ENCODE measurements at places on chromosomes 4 and X.

DNA sequence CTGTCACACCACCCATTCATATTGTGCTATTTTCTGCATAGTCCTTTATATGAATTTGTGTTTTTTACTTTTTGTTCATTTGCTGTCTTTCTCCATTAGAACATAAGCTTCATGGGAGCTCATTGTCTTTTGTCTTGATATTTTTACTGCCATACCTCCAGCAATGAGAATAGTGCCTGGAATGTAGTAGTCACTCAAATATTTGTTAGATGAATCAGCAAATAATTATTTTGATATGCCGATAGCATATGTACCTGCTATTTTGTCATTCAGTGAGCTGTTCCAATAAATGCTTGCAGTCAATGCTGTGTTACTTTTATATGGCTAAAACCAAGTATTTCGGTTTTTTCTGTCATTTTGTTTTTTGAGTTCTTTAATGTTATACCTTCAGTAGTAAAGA, 43.5 kb upstream of the SLC25A31 start:
- DNase-seq = no peak

- peak; percentile 33 for DNase-seq
These were observed 170.0 kb upstream of the FRMPD4 start for GRCh38 chrX:11967986-11968869.

GRCh38 chr4:151700566-151701316, 60.1 kb downstream of the GATB start:
- DNase-seq = no peak

DNA sequence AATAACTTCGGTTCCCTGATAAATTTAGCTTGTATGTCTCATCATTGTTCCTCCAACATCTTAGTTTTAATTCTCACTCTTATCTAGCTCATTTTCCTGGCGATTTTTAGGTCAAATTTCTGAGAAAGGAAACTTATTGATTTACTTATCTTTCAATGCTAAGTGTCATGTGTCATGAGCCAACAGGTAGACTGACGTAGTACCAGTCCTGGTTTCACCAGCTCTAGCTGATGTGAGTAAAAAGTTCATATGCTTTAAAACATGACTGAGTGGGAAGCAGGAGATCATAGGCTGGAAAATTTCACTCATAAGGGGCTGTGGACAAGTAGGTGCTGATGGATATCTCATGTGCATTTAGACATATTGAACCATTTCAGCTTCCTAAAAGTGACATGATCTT, 441.7 kb upstream of the NR3C2 start:
- DNase-seq = no peak

DNA sequence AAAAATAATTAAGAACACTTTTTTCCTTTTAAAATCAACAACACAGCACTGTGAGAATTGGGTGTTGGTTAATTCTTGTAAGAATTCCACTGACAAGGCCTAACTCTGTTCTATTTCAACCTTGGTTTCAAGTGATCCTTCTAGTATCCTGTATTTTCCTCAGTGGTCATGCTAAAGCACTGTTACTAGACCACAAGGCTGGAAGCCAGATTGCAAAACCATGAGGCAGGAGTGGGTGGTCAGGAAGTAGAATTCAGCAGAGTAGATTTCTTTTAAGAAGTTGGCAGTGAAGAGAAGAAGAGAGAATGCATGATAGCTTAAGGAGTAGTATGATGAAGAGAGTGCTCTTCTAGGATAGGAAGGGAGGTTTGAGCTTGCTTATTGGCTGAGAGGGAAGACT, 71.6 kb upstream of the LEF1 start:
- no peak for DNase-seq

- DNase-seq = no peak
These were observed 186.7 kb upstream of the FAT1 start for GRCh38 chr4:186910385-186910784.

DNA sequence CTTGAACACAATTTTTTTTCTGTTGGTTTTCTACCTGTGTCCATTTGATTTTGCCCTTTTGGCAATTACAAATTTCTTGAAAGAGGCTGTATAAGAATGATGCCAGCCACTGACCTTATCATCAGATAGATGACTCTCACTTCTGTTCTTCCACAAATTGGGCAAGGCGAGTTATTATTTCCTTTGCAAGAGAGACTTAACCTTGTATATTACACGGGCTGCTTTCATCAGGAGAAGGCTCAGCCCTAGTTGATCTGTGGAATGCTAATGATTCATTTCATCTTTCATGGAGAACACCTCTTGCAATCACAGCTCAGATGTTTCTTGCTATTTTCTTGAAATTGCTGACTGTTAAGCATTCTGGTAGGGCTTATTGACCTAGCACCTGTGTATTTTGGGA, 1155.4 kb downstream of the STIM2 start:
- DNase-seq = no peak

GRCh38 chrX:13195340-13195739, 124.5 kb downstream of the ATXN3L start:
- DNase-seq = no peak

DNA sequence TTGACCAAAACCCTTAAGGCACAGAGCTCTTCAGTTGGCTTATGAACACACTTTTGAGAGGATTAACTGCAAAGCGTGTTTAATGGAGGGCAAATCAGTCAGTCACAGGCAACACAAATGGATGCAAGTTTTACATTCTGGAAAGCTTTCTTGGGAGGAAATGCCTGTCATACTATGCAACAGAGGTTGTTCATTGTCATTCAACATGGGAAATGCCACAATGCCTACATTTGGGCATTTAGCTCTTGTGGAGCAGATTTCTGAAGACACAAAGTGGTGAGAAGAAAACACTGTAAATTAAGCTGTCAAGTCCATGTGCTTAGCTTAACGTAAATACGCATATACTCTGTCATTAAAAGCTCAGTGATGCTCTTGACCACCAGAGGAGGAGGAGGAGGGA, 41.1 kb downstream of the CBLL2 start:
- no peak for DNase-seq

DNA sequence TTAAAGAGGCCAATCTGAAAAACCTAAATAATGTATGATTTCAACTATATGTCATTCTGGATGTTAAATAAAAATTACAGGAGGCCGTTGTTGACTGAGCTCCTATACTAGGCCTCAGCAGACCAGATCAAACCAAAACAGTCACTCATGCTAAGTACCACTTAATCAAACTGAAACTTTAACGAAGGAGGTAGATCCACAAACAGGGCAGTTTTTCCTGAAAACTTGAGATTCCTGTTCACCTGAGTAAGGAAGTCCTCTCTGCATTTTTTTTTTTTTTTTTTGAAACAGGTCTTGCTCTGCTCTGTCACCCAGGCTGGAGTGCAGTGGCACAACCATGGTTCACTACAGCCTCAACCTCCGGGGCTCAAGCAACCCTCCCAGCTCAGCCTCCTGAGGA, 27.7 kb downstream of the MANBA start:
- no peak for DNase-seq

- peak; percentile 39 for DNase-seq
These were observed 75.4 kb downstream of the DCHS2 start for GRCh38 chr4:154416190-154416547.

DNA sequence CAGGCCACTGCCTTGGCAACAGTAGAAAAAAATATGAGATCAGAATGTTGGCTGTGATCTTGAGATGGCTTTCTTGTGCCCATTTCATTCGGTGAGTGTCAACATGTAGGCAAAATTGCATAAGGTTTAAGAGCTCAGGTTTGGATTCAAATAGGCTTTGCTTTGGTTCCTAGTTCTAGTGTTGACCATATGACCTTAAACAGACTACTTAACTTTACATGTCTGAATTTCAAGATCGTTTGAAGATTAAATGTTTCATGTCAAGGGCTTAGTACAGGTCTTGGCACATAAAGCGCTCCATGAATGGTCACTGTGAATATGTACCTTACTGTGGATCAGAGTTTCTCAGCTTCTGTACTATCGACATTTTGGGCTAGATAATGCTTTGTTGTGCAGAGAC, 204.2 kb downstream of the MGST2 start:
- no peak for DNase-seq

DNA sequence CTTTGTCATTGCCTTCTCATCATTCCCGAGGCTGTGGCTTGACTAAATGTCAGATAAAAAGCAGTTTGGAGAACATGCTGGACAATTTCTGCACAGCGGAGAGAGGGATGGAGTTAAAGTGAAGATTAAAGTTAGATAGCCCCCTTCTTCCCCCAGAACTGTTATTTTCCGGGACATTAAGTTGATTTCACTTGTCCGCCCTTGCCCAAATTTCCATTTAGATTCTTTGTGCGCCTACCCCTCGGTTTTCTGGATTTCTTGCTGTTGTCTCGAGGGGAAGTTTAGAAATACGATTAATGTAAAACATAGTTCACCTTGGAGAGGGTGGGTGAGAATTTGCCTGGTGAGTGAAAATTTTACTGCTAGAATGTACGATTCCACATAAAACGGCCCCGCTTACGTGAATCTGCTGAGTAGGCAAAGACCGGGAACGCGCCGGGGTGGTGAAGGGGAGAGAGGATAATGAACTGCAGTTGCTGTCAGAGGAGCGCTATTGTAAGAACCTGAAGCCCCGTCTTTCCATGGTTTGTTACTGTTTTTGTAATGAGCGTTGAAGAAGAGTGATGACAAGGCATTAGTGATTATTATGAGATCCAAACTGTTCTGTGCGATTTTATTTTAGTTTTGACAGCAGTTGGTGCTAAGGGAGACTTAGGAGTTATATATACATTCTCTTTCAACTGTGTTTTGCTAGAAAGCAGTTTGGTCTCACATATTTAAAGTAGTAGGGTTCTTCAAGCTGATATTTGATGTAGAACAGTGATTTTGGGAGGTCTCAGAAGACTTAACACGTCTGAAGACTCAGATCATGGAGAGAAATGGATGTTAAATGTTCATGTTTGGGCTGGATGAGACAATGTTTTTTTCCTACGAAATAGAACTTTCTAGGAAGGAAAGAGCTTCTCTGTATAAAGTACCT, 73.0 kb downstream of the AFF1 start:
- DNase-seq = peak; percentile 60

DNA sequence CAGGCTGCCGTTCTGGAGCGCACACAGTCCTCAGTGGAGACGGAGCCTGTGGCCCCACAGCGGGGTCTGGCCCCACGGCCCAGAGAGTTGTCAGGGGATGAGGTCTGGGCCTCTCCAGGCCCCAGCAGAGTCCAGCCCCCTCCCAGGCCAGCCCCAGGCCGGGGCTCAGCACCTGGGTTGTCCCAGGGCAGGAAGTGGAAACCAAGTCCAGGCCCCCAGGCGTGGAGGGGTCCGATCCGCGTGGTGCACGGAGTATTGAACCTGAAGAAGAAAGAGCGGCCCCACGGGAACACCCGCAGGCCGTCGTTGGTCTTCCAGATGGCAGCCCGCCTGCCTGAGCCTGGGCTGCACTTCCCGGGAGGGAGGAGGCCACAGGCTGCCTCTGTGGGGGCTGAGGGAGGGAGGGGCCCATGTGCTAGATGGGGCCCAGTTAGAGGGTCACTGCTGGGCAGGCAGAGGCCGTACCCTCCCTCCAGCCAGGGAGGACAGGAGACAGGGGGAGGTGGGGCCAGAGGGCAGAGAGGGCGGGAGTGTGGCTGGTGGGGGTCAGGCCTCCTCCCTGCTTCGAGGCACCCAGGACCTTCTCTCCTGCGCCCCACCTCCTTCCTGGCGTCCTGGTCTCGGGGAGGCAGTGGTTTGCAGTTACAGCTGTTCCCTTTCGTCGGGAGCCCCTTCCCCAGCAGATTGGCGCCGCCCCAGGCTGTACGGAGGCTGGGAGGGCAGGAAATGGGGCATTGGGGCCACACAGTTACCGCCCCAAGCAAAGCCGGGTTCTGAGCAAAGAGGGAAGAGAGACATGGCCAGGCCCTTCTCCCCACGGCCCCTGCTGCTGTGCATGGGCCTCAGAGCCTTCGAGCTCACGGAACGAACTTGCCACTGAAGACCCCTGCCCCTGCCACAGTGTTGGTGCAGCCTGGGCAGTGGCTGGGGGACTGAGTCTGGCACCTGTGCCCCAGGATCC, 8.1 kb downstream of the HGFAC start:
- no peak for DNase-seq
